Activated CD4-positive, alpha-beta T cell treated with anti-CD3 and anti-CD28 coated beads for 4 hours (primary cell): ENCODE measurements at places on chromosomes 6 and 20.

DNA sequence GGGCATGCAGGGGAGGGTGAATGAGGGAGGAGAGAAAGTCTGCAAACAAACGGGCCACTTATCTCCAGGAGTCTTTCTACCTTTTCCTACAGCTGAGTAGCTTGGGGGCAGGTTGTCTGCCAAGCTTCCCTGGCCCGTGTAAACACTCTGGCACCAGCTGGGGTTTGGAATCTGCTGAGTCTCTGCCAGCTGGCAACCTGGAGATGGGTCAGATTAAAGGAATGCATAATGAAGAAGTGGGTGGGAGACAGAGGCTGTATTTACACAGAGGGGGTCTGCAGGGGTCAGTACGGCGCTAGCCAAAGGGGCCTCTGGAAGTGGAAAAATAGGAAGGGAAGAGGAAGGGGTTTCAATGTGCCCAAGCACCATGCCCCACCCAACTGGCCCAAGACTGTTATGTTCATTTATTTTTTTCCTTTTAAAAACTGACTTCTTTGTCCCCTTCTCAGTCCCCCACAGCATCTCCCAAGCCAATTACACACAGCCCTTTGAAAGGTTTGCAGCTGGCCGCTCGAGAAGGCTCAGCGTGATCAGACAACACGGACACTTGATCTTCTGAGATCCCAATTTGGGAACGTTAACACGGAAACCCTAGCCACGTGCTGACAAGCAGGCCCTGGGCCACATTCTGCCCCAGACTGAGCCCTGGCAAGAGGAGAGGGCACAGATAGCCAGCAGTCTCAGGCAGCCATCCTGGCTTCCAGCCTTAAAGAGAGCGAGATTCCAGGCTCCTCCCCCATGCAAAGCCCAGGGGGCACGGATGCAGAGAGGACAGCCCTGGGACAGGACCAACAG, 25.2 kb downstream of the TRAM2 start:
- no peak for DNase-seq

- no peak for DNase-seq
These were observed 35.7 kb downstream of the SLC22A23 start for GRCh38 chr6:3421143-3421542.

- no peak for DNase-seq
These were observed 50.6 kb upstream of the CCDC167 start for GRCh38 chr6:37550191-37550831.

- no peak for DNase-seq
These were observed 134.9 kb upstream of the STMND1 start for GRCh38 chr6:16966791-16967469.

GRCh38 chr6:156634951-156635371, 142.2 kb upstream of the ARID1B start:
- DNase-seq, result no peak

DNA sequence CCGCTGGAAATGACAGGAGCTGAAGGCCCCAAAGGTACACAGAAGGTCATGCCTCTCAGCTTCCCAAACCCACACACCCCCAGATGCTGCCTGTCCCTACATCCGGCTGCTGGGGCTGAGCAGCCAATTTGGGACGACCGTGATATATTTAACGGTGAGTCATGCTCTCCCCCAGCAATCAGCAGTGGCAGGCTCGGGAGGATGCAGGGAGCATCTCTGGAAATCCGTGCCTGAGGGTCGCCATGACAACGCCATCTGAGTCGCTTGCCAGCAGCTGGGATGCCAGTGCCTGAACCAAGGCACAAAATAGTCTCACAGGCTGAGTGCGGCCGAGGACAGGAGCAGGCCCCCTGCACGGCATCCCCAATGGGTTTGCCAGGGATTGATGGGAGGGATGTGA, 57.9 kb downstream of the KCNB1 start:
- no peak for DNase-seq

GRCh38 chr6:50305660-50306059, 255.9 kb upstream of the DEFB112 start:
- no peak for DNase-seq

- DNase-seq, result no peak
These were observed 138.4 kb downstream of the KCNQ5 start for GRCh38 chr6:72760114-72760793.

DNA sequence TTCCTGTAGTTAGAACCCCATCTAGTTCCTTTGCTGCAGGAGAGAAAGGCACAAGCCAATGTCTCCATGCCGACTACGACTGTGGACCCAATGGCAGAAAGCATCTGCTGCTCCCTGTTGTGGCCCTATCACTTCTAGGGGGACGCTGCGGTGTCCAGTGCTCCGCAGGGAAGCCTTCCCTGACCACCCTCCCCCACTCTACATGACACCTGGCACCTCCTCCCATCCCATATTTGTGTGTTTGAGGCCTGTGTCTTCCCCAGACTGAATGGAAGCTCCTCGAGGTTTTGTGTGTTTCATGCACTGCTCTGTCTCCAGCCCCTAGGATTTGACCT, 159.5 kb downstream of the DTNBP1 start:
- DNase-seq, result no peak

GRCh38 chr6:13455552-13455966, 31.8 kb downstream of the GFOD1 start:
- DNase-seq, result peak; percentile 21

DNA sequence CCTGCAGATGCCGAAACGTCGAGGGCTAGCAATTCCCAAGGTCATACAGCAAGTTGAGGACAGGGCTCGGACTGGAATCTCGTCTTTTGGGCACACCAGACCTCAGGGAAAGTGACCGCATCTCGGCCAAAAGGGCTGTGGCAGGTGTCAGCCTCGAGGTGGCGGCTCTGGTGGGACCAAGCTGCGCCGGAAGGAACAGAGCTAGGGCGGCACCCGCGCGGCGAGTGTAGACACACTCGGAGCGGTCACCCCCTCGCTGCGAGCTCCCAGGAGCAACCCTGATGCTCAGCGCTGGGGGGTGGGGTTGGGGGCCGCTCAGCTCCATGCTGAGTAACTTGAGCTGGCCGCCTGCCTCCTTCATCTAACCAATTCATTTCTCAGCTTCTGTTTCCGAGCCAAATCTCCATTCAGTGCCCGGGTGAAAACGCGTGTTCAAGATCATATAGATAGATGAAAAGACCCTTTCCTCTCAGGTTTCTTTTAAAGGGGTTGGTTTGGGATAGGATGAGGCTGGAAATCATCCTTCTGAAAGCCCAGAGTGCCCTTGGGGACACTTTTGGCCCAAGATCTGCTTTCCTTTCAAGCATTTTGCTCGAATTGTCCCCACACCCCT, 2.2 kb upstream of the TUBB2B start:
- DNase-seq, result no peak

DNA sequence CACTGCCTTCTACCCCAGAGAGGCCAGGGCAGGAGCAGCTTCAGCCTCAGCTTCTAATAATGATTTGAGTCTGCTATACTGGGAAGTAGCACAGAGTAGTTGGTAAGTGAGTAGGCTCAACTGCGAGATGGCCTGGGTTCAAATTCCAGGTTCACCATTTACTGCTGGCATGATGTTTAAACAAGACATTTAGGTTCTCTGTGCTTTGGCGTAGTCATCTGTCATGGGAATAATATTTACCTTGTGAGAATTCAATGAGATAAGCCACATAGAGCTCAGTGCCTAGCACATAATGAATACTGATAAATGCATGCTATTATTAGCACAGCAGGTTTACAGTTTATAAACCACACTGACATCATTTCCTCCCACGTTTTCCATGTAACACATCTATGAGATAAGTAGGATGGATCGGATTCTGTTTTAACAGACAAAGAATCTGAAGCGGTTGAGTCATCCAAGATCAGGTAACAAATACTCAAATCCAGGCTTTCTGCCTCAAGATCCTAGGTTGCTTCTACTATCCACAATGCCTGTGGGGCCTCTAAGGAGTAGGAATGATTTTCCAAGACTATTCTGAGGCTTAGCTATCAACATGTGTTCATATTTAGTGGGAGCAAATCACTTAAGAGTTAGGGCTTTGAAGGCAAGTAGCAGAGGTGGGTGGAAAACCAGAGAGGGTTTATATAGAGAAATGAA, 72.9 kb upstream of the DTNBP1 start:
- no peak for DNase-seq

GRCh38 chr6:32340242-32340641, 31.5 kb downstream of the TSBP1 start:
- DNase-seq, result no peak

- DNase-seq, result no peak
These were observed 76.0 kb downstream of the RSPH3 start for GRCh38 chr6:158923805-158924498.

GRCh38 chr6:157670466-157671186, 152.4 kb upstream of the SNX9 start:
- no peak for DNase-seq

DNA sequence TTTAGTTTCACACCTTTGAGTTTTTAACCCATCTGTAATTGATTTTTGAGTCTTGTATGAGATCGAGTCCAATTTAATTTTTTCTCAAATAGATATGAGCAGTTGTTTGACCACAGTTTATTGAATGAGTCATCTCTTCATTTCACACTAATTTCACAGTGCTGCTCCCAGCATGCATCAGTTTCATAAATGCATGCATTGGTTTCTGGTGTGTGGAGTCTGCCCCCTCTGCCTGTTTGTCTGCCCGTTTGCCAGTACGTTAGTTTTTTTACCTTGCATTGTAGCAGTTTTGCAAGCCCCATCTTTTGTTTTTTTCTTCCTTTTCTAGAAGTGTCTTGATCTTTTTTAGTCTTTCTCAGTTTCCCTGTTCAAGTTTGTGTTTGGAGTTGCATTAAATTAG, 11.9 kb downstream of the SLX4IP start:
- DNase-seq, result peak; percentile 47

DNA sequence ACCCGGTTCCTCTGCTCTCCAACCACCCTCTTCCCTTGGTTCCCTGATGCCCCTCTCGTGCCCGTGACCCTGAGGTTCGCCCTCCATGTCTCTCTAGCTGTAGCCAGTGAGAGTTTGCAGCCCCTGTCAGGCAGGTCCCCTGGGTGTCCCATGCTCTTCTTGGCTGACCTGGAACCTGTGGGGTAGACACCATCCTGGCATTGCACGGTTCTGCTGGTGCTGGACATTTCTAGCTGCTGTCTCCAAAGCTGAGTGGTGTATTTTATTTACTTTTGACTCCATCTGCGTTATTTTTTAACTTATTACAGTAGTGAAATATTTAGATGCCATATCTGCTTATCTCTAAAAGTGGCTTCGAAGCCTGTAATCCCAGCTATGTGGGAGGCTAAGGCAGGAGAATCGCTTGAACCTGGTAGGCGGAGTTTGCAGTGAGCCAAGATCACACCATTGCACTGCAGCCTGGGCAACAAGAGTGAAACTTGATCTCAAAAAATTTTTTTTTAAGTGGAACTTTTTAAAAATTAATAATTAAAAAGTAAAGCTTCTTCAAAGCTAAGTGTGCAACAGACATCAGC, 12.5 kb downstream of the ENTPD6 start:
- DNase-seq, result no peak

DNA sequence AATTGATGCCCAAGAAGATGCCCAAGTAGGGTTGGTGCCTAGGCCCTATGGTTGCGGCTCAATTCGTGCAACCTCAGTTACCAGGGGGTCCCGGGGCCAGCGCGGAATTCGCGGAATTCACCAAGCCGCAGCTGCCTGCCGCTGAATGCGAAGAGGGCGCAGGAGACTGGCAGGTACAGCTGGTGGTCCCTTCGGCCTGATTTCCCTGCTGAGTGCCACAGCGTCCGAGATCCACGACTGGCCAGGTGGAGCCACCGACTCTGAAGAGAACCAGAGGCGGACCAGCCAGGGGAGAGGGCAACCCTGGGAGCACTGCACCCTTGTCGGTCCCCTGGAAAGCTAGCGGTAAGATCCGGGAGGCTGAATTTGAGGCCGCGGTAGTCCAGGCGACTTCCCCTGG, 6.8 kb upstream of the TFAP2D start:
- no peak for DNase-seq

DNA sequence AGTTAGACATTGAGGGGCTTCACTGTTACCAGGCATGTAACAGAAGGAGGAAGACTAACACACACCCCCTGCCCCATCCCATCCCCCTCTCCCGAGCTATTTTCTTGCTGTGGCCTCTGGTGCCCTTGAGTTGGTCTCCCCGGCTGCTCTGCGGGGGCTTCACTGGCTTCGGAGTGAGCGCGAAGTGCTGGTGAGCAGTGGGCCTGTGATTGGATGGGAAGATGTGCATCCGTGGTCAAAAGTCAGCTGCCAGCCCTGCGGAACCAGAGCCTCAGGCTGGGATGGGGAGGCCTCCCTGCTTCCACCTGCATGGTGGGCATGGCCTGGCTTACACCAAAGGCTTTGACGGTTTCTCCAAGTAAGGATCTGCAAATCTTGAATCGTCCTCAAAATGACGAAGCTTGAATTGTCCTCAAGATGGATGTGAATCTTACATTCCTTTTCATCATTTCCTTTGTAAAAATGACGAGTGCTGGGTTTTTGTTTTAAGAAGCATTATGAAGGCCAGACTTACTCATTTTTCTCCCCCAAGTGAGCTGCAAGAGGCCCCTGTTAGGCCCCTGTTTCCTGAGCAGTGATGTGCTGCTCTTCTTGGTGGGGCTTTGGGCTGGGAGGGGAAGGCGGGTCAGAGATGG, 23.7 kb downstream of the SPATA2 start:
- DNase-seq, result no peak

DNA sequence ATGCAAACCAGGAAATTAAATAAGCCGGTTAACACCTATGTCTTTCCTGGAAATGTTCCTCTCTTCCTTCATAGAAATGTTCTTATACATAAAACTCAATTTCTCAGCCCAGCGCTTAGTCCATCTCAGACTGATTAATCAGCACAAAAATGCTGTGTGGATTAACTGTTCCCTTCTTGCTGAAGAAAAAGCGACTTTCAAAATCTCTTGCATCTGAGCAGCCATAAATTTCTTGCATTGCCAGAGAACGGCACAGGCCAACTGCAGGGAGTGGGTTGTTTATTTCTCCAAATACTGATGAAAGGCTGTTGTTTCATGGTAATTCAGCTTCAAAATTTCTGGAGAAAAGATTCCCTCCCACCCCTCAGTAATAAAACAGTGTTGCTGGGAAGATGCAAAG, 517.6 kb downstream of the BTBD3 start:
- DNase-seq, result no peak

GRCh38 chr6:35550437-35550836, 37.7 kb upstream of the TULP1 start:
- no peak for DNase-seq

GRCh38 chr20:54726687-54727300, 251.4 kb downstream of the DOK5 start:
- DNase-seq, result no peak

DNA sequence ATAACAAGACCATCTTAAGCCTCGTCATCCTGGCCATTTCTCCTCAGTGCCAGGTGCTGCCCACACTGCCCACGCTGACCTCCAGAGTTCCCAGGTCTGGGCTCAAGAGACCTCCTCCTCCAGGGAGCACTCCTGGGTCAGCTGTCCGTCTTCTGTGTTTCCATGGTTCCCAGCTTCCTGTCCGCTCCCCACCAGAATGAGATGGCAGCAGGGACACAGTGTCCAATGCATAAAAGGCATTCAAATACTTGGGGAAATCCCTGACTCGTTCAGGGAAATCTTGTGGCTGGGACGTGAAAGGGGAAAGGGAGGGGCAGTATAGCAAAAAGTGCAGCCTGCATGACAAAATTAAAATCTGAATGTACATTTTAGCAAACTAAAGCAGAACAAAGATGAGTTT, 54.3 kb downstream of the SLC23A2 start:
- DNase-seq, result no peak

GRCh38 chr6:111430605-111431376, 52.2 kb downstream of the REV3L start:
- DNase-seq, result no peak

- no peak for DNase-seq
These were observed 211.5 kb downstream of the TMEM200A start for GRCh38 chr6:130577178-130577919.

- no peak for DNase-seq
These were observed 333.9 kb upstream of the SOX4 start for GRCh38 chr6:21259660-21260059.

- no peak for DNase-seq
These were observed 36.6 kb upstream of the NHSL1 start for GRCh38 chr6:138535728-138536455.

- no peak for DNase-seq
These were observed 620.9 kb downstream of the PHF3 start for GRCh38 chr6:64256483-64256882.
